Activated T-cell treated with anti-CD3 and anti-CD28 coated beads, Interleukin-2, amount 50 U/mL, for 72 hours (primary cell): ENCODE measurements at places on chromosomes 5 and 9.

DNA sequence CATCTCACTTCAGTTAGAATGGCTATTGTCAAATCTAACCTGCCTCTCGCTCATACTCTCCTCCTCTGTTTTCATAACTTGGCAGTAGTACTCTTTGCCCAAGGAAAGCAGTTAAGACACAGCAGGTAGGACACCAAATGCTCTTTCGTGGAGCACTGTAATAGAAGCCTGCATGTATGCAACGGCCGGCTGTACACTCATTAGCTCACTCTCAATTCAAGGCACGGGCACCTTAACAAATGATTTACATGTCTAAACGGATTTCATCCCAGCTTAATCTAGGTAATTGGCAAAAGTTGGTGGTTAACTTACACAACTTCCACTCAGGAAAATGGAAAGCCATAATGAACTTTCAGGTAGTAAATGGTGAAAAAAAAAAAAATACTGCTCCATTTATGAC lies 14.9 kb downstream of the DEPDC1B start:
- DNase-seq, result no peak

GRCh38 chr9:134318941-134319305 lies 7.3 kb upstream of the RXRA start:
- DNase-seq, result no peak

- no peak for DNase-seq
Observed at GRCh38 chr5:96173366-96173765, 211.7 kb upstream of the ELL2 start.

GRCh38 chr5:93676704-93677103 lies 64.7 kb downstream of the POU5F2 start:
- DNase-seq, result no peak

GRCh38 chr5:98935206-98935605 lies 6.4 kb upstream of the CHD1 start:
- no peak for DNase-seq

DNA sequence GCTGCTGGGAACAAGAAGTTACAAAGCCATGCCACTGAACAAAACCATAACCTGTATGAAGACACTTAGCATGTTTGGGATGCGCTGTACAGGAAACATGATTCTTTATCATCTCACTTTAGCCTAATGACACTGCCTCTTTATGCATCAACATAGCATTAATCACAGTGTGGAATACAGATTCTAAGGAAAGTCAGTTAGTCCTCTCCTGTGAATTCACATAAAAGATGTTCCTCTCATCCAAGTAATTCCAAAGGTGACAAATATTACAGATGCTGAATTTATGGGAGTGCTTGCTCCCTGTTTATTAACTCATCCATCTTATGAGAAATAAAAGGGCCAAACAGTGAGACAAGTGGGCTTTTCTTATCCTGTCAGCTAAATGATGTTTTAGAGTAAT lies 1677.7 kb downstream of the EFNA5 start:
- no peak for DNase-seq

DNA sequence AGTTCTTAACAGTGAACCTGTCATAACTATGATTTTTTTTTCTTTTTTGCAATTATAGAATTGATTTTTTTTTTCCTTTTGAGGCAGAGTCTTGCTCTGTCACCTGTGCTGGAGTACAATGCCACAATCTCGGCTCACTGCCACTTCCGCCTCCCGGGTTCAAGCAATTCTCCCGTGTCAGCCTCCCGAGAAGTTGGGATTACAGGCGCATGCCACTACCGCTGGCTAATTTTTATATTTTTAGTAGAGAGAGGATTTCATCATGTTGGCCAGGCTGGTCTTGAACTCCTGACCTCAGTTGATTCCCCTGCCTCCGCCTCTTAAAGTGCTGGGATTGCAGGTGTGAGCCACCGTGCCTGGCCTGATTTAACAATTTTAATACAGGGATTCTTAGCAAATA lies 21.4 kb downstream of the UGCG start:
- no peak for DNase-seq

GRCh38 chr5:10367579-10367978 lies 14.1 kb downstream of the MARCHF6 start:
- DNase-seq, result no peak

DNA sequence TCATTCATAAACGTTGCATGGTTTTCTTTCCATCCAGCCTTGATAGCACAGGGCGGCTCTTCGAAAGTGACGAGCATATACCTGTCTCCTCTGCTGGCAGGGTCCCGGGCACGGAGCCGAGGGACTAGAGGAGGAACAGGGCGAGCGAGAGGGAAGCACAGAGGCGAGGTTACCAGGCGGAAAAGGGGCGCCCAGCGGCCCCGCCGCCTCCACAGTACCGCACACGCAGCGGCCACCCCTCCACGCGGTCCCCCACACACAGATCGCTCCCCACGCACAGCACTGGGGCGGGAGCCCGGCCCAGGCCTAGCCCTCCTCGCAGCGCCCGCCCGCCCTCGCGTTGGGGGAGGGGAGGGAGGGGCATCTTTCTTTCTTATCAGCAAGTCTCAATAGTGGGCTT lies 296.6 kb upstream of the DAB2 start:
- no peak for DNase-seq

DNA sequence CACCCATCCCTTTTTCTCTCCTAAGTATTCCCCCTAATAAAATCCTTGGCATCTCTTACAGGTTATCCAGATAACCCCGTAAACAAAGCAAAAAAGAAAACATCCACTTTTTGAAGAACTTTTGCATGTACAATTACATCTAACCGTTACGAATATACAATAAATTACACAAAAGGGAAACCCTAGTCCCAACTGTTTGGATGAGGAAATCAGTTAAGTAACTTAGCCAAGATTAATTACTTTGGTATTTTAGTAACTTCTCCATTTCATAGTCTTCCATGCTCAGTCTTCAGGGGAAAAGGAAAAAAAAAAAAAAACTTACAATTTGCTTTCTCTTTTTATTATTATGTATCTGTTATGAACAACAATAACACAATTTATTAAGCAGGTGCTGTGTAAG lies 212.9 kb downstream of the ACTL7B start:
- DNase-seq, result no peak

GRCh38 chr5:88551724-88552345 lies 283.2 kb upstream of the TMEM161B start:
- no peak for DNase-seq

DNA sequence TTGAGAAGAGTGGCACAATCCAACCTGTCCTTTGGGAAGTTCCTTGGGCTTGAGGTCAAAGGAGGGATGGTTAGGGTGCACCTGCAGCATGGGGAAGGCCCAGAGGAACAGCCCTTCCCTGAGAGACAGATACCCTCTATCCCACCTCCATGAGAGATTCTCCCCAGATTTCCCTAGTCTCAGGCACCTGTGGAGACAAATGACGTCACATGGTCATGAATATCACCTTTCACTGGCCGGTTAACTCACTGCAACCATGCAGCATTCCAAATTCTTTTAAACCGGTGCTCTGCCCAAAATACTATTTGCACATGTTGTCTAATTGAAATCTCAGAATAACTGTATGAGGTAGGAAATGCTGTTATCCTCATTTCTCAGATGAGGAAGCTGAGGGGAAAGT lies 15.6 kb upstream of the TRIO start:
- DNase-seq, result no peak

DNA sequence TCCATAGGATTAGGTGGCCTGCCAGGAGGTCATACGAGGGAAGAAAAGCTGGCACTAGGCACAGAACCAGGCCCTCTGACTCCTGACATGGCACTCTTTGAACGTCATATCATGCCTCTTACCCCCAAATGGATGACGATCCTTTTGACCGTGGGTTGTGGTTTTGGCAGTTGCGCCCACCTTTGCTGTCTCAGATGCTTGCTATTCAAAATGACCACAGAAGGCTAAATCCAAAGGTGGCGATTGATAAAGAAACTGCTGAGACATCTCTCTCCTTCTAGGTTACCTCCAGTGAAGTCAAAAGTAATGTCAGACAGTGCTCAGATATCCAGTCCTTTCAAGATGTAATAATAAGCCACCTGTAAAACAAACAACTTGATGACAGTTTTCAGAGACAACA lies 385.0 kb downstream of the EFNA5 start:
- peak; percentile 37 for DNase-seq

DNA sequence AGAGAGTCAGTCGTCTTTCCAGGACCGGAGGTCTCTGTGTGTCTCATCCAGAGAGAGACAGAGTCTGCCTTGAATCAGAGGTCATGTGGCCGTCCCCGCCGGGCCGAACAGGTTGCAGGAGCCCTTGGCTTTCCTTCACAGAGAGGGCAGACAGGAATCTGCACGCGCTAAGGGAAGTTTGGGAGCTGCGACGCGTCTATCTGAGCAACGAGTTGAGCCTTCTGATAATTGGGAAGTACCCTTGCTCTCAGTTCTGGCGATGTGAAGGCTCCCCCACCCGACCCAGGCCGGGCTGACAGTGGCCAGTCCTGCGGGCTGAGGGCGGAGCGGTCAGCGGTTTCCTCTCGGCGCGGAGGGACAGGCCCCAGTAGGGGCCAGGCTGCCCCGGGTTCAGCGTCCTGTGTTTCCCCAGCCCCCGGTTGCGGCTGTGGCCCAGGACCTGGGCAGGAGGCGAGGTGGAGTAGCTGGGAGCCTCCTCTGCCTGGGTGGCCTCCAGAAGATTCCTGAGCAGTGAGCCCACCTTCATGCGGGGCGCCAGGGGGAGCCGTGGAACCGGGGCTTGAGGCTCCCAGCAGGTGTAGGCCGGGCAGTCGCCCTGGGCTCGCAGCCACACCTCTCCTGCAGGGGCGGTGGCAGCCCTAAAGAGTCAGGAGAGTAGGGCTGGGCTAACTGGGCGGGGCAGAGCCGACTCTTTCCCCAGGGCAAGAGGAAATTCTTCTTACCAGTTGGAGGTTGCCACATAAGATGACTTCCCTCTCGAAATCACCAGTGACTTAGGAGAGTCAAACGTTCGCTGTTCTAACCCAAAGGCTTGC lies 13.9 kb downstream of the NR2F1 start:
- no peak for DNase-seq

- no peak for DNase-seq
Observed at GRCh38 chr5:107594253-107595045, 76.3 kb downstream of the EFNA5 start.

DNA sequence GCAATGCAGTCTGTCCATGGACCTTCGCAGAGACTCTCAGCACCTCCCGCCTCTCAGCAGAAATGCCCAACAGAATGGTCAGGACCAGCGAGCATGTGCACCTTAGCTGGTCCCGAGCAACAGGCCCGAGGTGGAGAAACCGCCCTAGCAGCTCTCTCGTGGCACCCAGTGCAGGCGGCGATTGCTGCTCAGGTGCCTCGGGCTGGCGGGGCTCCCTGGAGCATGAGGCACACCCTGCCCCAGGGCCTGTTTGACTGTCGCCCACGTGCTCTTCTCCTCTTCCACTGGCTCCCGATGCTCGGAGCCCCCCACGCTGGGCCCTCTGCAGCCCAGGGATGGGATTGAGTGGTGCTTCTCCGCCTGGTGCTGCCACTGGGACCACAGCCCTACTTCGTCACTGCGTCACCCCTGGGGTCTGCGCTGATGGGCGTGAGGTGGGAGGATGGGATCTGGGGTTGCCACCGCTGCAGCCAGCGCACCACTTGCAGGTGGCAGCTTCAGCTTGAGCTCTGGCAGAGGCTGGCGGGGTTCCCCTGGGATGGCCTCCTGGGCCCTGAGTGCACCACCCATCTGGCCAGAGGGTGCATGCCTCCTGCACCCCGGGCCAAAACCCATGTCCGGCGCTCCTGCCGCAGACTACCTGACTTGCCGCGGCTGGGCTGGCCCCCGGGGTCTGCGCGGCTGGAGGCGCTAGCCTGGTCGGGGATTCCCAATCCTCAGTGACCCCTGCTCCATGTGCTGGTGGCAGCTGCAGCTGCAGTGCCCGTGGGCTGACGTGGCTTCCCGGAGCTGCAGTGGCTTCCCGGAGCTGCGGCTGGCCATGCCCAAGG lies 244.2 kb downstream of the FOXD4L6 start:
- DNase-seq, result no peak

- no peak for DNase-seq
Observed at GRCh38 chr9:105154723-105155191, 89.7 kb upstream of the SLC44A1 start.

- no peak for DNase-seq
Observed at GRCh38 chr9:136312009-136312375, 8.1 kb upstream of the CCDC187 start.

DNA sequence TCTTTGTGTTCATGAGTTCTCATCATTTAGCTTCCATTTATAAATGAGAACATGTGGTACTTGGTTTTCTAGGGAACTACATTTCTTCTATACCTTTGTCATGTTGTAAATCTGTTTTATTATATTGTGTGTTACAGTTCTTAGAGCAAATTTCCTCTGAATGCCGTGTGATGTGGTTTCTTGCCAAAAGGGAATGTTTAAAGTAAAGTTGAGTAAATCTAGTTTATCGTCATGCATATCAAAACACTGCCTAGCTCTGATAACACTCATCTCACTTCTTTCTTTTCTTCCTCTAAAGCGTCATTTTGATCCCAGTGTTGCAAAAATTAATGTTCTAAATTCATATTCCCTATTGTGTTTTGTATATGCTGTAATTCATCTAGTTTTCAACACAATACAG lies 295.4 kb upstream of the HAPLN1 start:
- DNase-seq, result no peak

- DNase-seq, result no peak
Observed at GRCh38 chr5:105807290-105807689, 1863.4 kb downstream of the EFNA5 start.

- peak; percentile 84 for DNase-seq
Observed at GRCh38 chr9:35882263-35882848, 12.2 kb upstream of the OR13J1 start.

GRCh38 chr9:77597057-77597456 lies 51.1 kb downstream of the GNA14 start:
- no peak for DNase-seq

DNA sequence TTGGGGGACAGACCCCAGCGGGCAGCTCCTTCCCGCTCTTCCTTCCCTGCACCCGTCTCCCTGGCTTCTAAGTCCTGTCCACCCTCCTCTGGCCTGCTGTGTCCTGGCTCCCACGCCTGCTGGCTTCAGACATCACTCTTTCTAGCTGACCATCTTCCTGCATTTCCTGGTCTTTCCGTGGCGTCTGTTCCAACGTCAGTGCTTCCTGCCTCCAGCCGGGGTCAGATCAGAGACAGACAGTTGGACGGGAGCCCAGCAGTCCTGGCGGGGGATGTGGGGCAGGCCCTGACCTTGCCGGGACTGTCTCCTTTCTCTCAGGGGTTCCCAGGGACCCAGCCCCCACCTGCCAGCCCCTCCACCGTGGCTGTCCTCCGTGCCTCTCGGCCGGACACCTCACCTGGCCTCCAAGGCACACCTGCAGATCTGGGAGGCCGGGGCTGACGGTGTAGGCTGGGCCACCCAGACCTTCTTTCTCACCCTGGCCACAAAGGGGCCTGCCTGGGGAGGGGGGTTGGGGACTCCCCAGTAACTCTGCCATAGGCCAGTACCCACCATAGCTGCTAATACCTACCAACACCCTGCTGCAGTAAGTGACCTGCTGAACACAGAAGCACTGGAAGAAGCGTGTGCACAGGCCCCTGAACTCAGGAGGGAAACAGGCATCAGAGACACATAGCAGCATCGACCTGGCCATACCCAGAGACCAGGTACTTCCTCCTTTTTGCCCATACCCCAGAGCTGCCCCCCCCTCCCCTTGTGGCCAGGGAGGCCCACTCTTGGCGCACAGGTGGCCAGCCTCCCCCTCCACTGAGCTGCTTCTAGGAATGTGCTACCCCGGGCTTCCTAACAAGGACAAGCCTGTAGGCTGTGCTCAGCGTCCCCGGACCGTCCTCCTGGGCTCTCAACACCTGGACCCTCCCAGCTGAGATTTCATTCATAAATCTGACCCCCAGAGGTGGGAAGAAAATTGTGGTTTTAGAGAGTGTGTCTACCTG lies 5.1 kb downstream of the NRARP start:
- DNase-seq, result no peak
